COR-L47 (cell line): ENCODE measurements at places on chromosomes 12 and 14.

GRCh38 chr12:12007001-12007712, 63.6 kb upstream of the BCL2L14 start:
- DNase-seq = no peak

DNA sequence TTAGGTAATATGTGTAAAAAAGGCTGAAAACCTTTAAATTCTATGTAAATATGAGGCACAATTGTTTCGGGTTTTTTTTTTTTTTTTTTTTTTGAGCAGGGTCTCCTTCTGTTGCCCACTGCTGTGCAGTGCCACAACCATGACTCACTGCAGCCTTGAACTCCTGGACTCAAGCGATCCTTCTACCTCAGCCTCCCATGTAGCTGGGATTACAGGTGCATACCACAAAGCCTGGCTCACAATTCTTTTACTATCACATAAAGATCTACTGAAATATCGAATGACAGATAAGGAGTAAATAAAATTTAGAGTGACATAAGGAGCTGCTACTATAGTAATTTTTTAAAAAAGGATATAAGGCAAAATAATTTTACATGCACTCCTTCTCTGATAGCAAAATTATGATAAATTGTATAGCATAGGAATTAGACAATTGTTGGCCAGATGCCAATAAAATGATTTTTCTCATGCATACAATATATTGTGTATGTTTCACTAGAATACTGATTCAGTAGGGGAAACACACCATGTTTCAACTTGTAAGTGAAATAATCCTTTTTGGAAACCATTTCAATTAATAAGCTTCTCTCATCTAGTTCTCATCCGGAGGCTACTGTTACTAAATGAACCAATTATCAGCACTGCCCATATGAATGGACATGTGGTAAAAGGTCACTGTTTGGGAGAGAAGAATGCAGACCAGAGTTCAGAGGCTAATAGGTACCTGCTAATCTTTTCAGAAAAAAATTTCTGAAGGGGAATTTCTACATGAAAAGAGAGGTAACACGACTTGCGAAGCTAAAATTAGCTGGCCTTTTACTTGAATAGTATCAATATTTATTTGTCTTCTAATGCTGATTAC, 108.4 kb downstream of the PPP1R12A start:
- no peak for DNase-seq

GRCh38 chr14:96274543-96274942, 18.5 kb downstream of the BDKRB1 start:
- DNase-seq = no peak

DNA sequence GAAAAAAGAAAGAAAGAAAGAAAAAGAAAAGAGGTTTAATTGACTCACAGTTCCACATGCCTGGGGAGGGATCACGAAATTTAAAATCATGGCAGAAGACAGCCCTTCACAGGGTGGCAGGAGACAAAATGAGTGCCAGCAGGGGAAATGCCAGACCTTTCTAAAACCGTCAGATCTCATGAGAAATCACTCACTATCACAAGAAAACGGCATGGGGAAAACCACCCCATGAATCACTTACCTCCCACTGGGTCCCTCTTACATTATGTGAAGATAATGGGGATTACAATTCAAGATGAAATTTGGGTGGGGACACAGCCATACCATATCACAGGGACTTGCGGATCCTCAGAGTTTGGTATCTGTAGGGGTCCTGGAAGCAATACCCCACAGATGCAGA, 16.3 kb upstream of the EGLN3 start:
- DNase-seq = no peak

- no peak for DNase-seq
Observed at GRCh38 chr12:68538726-68539614, 71.7 kb upstream of the RAP1B start.

DNA sequence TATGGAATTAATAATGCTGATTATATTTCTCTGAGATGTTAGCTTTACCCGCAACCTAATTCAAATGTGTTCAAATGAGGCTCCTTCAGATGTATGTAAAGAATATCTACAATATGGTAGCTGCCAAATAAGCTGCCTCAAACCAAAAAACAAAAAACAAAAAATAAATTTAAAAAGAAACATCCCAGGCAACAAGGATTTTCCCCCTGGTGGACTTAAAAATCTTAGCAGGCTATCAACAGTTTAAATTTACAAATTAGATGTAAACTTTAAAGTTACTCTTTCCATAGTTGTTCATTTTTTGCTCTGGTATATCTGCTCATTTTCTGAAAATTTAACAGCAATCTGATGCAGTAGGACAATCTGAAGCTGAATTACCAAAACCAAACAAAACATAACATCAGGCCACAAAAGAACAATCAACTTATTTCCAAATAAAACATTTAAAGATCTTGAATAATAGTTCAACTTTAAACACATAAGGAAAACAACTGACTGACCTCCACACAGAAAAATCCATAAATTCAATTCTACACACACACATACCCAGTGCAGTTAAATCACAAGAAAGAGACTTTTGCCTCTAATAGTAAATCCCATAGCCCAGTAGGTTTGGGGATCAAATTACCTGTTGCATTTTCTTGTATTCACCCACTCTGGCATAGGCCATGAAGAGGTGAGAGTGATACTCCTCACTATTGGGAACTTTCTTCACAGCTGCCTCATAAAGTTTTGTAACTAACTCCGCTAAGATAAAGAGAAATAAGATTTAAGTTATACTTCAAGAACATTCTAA, 21.3 kb downstream of the NAA25 start:
- no peak for DNase-seq

DNA sequence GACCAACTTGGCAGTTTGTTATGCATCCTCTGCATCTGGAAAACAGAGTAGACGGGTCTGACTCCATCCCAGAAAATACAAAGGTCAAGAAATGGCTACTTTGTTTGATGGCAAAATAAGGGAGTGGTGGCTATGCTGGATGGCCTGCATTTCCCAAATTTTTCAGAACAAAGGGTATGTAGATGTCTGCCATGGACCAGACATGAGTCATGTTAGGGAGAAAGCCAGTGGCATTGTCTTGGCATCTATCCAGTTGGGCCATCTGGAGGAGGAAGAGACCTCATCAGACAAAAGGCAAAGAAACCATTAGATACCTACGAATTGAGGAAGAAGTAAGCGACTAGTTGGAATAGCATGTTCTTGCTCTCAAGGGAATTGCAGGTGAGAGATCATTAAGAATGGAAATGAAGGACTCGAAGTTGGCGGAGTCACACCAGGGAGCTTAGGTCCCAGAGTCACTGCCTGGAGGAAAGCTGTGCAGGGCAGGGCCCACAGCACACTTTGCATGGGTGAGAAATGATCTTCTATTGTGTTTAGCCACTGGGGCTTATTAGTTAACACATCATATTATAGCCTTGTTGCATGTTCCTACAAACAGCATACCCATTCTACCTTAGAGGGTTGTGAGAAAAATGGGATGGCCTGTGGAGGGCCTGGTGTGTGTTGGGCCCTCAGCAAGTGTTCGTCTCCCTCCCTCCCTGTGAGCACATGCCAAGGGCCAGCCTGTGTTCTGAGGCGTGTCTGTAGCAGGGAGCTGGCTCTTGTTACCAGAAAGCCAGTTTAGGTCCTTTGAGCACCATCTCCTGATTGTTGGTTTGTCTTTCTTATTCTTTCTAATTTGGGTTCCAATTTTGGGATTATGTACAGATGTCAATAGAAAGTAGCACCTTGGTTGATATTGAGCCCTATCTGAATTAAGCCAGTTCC, 119.4 kb downstream of the KTN1 start:
- no peak for DNase-seq

GRCh38 chr14:65972346-65972870, 513.8 kb upstream of the CCDC196 start:
- DNase-seq = no peak

- no peak for DNase-seq
Observed at GRCh38 chr12:46530373-46531056, 157.9 kb upstream of the SLC38A2 start.

GRCh38 chr14:37851054-37851453, 255.6 kb downstream of the TTC6 start:
- no peak for DNase-seq
